ENCODE measurements at places on chromosomes 3 and 15.

- no peak for DNase-seq
These were observed at the start of gene HHLA2 for GRCh38 chr3:108296239-108296638. Gene HHLA2, plus strand, starts transcription at chr3:108296548. Its CDS starts 55,266 bp downstream, at chr3:108351814.

DNA sequence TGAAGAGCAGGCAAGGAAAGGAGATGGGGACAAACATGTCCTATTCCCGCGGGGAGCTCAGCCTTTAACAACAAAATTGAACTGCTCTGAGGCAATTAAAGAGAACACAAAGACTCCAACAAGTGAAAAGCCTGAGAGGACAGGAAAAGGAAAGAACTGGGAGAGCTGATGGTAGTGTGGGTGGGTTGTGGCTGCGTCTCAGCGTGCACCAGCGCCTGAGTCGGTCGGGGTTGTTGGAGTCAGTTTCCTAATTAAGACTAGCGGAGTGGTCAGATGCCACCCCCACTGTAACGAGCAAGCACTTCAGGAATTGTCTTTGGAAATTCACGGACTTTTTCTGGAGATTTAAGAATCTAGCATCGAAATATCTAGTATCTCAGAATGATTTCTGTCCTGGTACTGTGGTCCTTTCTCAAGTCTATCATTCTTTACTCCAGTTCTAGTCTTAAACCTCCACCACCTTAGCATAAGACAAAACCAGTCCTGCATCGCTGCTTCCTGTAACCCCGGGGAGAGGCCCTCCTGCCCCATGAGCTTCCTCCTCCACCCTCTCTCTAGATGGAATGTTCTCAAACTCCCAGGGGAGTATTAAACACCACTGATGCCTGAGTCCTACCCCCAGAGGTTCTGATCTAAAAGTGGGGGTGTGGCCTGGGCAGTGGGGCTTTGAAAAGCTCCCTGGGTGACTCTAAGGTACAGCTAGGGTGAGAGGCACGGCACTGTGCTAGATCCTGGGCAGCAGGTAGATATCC lies 104.0 kb downstream of the CYP19A1 start:
- DNase-seq, result no peak

GRCh38 chr3:139213936-139214335 lies 129.9 kb upstream of the MRPS22 start:
- no peak for DNase-seq

DNA sequence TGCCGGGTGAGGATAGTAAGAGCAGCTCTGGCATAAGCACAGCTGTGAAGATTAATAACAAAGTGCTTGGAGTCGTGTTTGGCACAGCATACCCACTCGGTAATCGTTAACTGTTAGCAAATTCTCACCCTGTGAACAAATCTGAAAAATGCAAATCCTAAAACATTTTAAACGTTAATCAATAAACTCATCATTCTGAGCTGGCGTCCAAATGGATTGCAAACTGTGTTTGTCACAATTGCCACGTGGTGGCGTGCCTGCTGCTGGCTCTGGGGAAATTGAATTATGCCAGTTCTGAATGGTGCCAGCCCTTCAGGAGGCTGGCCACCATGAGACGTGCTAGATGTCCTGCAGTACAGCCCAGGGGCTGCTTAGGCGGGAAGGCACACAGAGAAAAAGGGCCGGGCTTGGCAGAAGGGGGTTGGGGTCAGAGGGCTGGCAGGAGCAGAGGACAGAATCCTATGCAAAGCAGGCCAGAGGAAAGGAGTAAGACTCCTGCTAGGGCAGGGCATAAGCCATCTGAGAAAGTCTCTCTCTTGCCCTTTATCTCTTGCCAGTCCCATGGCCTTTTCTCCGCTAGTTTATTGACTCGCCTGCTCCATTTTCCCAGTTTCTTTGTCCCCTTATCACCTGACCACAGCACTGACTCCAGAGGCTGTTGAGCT lies 22.1 kb upstream of the POLG start:
- peak; percentile 64 for DNase-seq

GRCh38 chr15:81410318-81410753 lies 36.3 kb upstream of the TMC3 start:
- DNase-seq, result peak; percentile 58

DNA sequence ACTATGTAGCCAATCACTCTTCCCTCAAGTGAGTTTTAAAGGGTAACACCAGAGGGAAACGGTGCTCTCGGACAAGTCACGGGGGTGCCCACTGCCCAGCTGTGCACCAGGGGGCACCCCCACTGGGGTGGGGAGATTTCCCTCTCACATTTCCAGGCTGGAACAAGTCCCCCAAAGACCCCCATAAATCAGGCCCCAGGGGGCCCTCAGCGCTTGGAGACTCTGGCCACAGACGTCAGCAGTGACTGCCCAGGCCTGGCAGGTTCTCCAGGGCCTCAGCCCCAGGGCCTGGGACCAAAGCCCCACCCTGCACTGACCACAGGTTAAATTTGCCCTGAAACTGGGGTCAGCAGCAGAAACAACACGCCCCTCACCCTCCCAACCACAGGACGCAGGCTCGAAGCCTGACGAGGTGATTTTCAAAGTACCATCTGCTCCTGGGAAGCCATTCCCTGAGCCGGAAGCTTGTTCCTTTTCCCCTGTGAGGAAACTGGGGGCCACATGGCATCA lies 17.0 kb downstream of the XXYLT1 start:
- no peak for DNase-seq

DNA sequence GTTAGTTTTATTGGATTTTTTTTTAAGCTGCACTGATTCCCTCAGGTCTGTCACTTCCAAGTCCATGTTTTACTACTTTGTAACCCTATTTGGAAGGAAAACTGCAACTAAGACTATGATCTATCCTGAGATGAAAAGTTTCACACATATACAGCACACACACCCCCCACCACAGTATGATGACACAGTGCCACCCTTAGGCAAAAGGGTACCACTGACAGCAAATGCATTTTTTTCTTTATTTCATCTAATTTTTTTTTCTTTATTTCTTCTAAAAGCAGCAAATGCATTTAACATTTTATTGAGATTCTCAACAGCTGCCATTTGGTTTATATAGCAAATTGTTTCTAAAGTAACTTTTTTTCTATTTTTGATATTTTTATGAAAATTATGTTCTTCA lies 21.2 kb downstream of the NGRN start:
- no peak for DNase-seq

DNA sequence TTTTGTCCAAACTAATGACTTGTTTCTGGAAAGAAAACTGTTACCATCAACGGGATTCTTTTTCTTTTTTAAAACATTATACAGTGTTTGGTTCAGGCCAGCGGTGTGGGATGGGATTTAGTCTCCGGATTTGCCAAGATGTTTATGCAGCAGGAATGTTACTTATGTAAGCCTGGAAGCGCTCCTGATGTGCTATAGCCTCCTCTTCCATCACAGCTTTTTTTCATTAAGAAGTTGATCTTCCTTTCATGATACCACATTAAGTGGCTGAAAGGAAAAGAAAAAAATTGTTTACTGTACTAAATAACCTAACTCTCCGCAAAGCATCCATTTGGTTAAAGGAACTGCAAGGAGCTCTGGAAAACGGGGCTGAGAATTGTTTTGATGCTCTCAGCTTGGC lies 120.5 kb upstream of the ALDH1A3 start:
- DNase-seq, result no peak

GRCh38 chr15:24848050-24848449 lies 106.7 kb upstream of the SNRPN start:
- no peak for DNase-seq

DNA sequence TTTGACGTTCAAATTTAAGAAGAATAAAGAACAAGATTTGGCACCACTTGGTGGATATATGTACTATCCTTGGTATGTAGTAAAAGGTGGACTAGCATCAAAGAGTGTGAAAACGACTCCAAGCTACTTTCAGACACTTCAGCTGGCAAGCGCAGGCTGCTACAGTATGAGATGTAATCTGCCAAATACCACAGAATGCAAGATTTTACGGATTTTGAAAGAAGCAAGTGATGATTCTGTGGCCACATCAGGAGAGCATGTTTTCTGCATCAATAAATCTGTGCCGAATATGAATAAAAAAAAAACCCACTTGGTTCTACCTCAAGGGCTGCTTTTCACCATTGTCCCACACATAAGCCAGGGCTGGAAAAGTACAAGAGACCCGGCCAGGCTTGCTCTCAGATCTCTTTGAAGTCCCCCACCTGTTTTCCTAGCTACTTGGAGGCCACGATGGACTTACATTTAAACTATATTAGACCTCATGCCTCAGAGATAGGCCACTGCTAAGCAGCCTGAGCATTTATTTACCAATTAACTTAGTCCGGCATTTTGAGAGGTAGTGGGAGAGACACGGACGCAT lies 37.4 kb downstream of the MYO1E start:
- no peak for DNase-seq

DNA sequence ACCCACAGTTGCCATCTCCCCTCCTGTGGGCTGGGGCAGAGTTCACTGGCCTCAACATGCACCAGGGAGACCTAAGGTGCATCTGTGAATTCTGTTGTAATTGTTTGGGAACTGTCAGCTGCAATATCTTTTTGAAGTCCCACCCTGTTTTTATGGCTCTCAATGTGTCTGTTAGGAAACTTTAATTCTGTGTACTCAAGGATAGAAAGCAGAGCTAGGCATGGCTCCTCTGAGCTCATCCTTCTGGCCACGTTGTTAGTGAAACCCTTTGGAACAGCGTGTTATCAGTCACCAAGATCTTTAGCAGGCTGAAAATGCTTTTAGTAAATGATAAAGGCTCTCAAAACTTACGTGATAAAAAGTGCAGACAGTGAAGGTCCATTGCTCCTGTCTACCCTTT lies 33.6 kb upstream of the MTMR10 start:
- no peak for DNase-seq

GRCh38 chr3:138625707-138626365 lies 17.3 kb downstream of the FAIM start:
- no peak for DNase-seq

GRCh38 chr3:186173224-186173815 lies 64.4 kb upstream of the ETV5 start:
- DNase-seq, result no peak

- no peak for DNase-seq
These were observed 6.5 kb downstream of the RUBCN start for GRCh38 chr3:197730200-197730599.

DNA sequence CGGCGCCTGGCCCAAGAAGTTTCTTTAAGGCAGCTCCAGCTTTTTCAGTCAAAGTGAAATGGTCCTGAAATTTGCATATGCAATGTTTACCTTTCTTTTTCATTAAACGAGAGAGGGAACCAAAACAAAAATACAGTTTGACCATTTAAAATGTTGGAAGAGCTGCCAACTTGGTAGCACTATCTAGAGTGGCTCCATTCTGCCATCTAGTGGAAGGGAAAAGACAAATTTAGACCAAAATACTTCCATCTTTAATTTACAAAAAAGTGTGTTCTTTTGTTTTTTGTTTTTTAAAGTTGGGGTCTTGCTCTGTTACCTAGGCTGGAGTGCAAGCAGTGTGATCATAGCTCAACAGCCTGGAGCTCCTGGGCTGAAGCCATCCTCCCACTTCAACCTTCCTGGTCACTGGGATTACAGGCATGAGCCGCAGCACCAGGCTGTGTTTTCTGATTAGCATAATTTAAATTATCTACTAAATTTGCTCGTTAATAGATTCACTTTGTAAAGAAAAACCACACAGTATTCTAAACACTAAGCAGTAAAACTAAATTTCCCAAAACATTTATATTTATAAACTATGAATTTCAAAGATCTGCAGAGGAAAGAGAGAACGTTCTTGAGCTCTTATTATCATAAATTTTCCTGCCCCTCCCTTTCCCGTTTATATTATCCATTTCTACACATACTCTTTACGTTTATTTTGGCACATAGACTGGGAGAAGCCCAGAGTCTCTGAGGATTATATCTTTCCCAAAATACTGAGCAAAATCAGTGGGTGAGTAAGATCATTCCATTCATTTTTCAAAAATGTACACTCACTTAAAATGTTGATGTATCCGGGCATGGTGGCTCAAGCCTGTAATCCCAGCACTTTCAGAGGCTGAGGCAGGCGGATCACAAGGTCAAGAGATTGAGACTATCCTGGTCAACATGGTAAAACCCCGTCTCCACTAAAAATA lies 15.4 kb upstream of the RFC4 start:
- peak; percentile 2 for DNase-seq

DNA sequence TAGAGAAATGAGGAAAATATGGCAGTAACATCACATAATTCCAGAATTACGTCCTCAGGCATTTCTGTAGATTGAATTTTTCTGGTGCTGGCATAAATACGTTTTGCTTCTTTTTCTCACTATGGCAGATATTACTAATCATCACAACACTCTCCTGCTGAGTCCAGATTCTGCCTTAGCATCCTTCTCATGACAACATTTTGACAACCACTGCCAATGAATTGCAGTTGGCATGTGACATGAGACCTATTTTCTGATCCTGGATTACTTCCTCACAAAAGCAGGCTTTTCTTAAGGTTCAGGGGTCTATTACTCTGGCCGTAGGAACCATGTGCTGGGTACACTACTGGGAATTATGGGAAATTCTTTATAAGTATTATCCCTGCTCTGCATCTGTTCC lies 22.5 kb upstream of the ARL6 start:
- DNase-seq, result no peak

GRCh38 chr3:29329986-29330890 lies 49.4 kb downstream of the RBMS3 start:
- DNase-seq, result no peak

DNA sequence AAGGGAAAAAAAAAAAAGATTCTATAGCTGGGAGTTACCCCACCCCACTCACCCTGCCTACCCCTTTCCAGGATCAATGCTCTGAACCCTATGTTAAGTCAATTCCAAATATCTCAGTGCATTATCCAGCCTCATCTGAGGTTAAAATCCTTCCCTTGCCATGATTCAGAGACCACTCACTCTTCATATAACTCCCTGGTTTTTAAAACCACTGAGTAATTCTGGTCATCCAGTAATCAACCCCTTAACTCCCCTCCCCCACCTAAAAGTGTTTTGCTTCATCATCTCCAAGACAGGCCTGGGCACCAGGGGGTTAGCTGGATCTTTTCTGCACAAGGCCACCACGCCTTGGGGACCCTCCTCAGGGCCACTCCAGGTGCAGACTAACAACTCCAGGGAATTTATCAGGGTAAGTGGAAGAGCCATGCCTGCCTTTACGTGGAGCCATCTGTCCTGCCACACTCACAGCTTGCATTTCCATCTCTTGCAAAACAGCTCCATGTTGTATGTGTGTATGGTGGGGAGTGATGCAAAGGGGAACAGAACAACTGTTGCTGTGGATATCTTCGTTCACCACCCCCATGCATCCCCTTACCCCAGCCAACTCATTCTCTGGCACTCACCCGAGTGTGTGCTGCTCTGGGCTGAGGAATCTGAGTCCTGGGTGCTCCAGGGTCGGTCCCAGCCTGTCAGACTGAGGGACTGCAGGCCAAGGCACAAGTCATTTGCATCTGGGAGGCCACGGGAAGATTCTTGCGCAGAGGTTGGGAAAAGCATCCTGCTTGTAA lies 30.7 kb upstream of the RPS17 start:
- no peak for DNase-seq

GRCh38 chr3:150761831-150762661 lies 923 bp downstream of the SIAH2 start:
- DNase-seq, result peak; percentile 42

DNA sequence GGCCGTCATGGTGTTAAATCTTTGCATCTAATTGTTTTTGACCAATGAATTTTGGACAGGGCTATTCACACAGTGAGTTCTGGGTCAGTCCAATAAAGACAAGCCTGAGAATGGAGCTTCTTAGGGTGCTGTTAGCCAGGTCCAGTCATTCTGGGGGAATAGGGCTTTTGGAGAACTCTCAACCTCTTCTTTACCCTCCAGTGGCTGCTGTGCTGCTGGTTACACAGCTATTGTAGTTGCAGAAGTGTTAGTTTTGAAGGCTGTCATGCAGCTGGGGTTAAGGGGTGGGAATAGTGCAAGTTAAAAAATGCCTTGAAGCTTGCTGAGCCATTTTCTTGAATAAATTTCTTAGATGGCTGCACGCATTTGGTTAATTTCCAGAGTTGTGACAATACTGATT lies 89.9 kb downstream of the CHD2 start:
- DNase-seq, result no peak
